ENCODE measurements at places on chromosomes 4 and X.
A peak's percentile ranks its signal among the peaks of the same experiment; 100 is the strongest.

- DNase-seq, result no peak
Measured at GRCh38 chr4:34469516-34469915, 1774.8 kb downstream of the ARAP2 start.

- no peak for DNase-seq
Measured at GRCh38 chr4:138078751-138079520, 163.2 kb downstream of the SLC7A11 start.

DNA sequence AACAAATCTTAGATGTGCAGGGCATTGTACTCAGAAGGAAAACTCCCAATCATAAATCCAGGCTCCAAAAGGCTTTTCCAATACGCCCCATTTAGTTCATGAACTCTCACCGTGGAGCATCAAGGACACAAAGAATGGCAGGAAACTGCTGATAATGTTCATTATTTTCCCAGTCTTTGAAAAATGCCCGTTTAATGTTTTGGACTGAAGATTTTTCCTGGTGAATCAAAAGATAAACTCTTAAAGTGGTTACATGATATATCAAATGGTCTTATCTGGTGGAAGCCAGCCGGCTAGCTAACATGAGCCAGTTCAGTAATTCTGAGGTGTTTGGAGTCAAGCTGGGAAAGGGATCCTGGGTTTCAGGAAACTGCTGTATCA is 62.1 kb upstream of the AP1S2 start:
- DNase-seq, result no peak

- DNase-seq, result no peak
Measured at GRCh38 chrX:22057667-22058066, 25.5 kb downstream of the PHEX start.

- DNase-seq, result no peak
Measured at GRCh38 chrX:70257423-70258288, 2.3 kb downstream of the P2RY4 start.

DNA sequence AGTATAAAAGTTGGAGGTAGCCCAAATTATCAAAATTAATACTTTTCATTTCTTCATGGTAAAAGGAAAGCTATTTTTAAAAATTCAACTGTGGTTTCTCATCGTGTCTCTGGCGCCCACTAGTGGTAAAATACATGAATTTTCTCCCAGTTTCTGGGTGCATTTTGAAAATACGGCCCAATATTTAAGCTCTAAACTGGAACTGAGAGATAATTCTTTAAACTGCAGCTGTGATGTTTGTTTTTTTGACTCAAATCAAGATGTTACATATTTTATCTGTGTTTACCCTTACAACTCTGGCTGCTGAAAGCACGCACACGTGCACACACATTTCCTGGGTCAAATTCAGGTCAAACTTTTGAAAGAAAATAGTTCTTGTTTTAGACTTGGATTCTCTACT is 123.9 kb upstream of the ACSL4 start:
- DNase-seq, result no peak

DNA sequence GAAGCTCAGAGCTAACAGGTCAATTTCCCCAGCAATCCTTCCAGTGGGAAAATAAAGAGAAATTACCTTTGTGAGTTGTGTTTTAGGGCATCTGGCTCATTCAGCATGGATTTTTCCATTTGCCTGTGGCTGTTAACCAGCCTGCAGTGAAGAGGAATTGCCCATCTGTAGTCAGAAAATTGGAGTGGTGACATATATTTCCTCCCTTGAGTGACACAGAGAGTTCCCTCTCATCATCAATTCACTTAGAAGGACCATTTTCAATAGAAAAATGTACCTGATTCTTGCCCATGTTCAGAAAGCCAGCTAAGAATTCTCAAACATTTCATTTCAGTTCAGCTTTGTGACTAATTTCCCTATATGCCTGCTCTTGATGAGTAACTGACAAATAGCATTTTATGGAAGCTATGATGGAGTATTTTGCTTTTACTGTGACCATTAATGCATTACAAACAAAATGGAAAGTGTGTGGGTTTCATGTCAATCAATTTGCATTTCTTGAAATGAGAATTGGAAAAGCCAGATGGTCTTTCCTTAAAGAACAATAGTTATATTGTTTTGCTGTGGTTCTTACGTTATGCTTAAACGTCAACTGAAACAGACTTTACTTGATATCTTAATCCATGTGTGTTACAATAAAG is 155.8 kb downstream of the NWD2 start:
- no peak for DNase-seq

DNA sequence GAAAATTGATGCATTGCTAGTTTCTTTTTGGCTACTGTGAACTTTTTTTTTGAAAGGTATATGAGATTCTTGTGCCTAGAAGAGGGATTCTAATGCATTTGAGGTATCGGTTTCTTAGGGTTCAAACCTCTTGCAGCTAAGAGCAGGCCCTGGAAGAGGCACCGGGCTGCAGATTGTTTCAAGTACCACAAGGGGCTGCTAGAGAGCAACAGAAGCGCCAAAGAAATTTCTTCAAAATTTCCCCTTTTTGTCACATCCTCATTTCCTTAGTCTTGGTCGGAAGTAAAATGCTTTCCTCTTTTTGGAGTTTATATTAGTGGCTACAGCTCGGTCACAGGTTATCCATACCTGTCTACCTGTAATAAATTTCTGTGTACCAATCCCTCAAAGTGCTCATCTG is 89.8 kb downstream of the PDGFRA start:
- DNase-seq, result no peak

DNA sequence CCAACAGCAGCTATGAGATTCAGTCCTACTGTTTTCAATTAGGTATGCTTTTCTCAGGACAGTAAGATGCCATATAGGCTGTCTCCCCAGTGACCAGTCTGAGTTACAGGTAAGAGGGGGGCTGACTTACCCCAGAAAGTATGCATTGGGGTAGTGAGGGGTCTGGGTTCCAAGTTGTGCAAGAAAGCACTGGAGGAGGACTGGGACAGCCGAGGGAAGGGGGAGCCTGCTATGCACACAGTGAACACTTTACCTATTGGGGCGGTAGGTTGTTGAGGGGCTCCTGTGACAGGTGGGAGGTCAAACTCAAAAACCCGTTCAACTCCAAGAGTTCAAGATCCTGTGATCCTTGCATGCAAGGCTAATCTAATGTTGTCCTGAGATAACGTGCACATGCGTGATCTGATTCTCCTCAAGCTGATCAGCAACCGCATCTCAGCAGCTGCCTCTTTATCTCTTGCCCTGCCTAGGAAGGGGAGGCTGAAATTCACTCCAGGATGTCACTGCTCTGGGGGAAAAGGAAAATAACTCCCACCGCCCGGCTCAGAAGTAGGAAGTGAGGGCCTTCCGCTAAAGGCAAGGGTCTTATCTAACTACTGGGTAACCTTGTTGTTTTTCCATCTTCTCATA is 108.8 kb upstream of the KIT start:
- DNase-seq, result no peak

DNA sequence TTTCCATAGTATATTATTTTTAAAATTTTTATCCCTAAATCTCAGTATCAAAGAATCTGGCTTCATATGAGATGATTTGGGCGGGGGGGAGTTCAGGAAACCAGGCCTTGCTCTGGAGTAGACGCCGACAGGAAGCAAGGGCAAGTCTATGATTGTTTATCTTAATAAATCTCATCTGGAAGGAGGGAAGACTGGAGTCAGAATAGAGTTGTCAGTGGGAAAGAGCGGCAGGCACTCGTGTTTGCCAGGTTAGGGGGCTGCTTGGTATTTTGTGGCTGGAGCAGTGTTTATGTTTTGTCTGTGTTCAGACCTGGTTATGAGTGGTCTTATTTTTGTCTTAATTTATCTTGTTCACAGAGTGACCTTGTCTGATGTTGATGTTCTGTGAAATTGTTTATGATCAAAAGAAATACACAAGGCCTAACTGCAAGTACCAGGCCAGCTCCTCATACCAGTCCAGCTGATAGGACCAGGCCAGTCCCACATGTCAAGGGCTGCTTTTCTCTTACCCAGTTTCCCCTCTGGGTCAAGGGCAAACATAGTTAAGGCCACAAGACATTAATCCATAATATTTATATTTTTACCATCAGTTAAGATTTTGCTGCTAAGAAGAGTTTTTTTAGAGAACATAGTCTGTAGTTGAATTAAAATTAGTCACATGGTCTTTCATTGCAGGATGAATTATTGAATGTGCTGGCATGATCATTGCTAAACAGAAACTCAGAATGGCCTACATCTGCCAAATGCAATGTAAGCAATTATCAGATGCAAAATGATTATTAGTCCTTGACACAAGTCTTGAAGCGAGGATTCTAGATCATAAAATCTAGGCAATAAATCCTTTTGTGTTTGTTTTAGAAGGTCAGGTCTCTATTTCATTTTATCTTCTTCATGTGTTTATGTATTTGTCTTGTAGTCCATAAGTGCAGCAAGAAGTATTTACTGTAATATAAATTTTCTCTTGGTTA is 176.5 kb downstream of the GASK1B start:
- no peak for DNase-seq

- DNase-seq, result no peak
Measured at GRCh38 chr4:102455750-102456149, 45.4 kb upstream of the NFKB1 start.

DNA sequence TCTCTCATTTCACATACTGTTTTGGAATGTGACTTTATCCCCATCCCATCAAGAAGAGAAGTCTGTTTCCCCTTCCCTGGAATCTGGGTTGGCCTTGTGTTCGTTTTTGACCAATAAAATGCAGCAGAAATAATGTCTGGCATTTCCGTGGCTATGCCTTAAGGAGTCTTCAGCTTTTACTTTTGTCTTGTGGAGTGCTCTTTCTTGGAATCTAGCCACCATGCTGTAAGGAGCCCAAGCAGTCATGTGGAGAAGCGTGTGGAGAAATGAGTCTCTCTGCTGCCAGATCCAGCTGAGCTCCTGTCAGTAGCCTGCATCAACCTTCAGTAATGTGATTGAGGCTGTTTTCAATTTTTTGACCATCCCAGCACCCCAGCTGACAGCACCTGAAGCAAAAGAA is 84.4 kb upstream of the ARMCX2 start:
- DNase-seq, result no peak

- no peak for DNase-seq
Measured at GRCh38 chr4:168637872-168638756, 141.3 kb downstream of the PALLD start.

DNA sequence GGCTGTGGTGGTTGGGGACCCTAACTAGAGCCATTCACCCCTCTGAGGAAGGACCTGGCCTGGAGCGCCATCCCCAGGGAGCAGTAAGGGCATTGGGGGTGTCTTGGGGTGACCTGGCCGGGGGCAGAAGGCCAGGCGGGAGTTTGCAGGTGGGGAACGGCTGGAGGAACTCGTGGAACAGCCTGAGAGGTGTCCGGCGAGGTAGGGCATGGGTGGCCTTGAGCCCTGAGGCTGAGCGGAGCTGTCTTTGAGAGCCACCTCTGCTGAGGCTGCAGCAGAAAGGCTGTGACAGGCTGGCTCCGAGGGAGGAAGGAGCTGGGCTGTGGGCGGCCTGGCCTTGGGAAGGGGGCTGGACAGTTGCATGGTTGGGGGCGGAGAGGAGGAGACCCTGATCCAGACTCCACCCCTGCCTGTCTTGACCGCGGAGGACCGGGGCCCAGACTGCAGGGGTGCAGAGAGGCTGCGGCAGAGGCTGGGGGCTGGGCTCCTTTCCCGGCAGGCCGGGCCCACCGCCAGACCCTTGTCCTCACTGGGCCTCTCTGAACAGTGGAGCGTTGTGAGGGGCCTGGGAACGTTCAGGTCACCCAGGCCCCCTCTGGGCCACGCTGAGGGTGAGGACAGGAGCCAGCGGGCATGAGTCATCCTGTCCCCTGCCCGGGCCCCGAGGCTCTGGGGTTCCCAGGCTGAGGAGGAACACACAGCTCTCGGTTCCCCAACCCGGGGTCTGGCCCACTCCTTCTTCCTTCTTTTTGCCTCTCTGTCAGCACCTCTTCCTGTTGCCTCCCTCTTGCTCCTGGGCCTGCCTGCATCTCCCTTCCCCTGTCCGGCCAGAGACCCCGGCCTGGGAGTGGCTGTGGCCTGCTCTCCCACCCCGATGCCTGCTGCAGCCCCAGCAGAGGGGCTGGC is 8.1 kb downstream of the SH3BP2 start:
- DNase-seq, result peak; percentile 18

DNA sequence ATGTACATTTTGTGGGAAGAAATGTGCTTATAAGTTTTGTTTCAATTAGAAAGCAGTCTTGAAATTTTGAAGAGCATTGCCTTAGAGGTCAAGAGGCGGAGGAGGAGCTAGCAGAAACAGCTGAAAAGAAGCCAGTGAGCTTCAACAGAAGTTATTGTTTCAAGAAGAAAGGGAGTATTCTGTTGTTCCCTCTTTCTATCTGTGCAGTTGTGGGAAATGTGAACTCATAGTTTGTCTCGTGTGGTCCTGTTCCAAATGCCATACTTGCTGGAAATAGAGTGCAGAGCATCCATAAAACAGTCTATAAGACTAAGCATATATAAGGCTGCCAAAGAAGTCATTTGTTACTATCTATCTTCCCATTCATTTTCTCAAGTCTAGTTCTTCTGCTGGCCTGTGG is 1015.7 kb downstream of the DMD start:
- DNase-seq, result no peak

DNA sequence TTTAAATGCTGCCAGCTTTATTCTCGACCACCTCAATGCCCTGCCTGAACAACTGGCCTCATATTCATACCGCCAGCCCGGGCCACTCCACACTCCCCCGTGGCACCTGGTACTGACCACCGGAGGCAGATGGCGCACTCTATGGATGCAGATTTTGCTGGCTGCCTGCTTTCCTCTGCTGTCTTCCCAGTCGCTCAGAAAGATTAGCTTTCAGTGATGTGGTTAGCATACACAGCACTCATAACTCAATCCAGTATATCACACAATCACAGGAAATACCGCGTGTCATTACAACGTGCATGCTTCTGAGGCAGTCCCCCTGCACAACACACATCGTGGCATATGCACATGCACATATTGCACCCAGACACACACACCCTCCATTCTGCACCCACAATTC is 147.2 kb upstream of the BCOR start:
- no peak for DNase-seq

DNA sequence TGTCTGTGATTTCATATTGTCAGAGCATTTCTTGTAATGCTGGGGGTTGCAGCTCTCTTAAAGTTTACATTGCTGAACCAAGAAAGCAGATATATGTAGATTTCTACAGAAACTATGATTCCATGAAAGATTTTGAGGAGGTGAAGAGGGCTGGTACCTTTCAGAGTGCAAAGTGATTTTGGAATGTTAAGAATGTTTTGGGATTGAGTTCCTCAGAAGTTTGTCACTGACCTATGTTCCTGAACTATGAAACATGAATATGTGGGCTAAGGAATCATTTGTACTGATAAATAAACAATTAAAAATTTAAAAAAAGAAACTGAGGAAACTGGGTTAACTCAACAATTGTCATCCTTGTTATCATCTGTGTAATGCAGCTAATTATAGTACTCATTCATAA is 12.3 kb upstream of the CHIC2 start:
- DNase-seq, result no peak

Data from activated naive CD4-positive, alpha-beta T cell treated with anti-CD3 and anti-CD28 coated beads, Interleukin-2, amount 50 U/mL, for 16 hours (primary cell).